Frontal cortex (tissue), 4 donors: ENCODE measurements at places on chromosomes 6 and 20. TPM values are rescaled to one million over a fixed set of nuclear protein-coding genes. Genes with fewer than 3 reads are reported as not detected.

The GPLD1 gene
- 10.6 TPM for total RNA-seq

The RAMACL gene
- total RNA-seq, result 0.82 TPM

The LAMP5 gene
- total RNA-seq, result 12.6 TPM

The PPP1R14C gene
- total RNA-seq, result 59.1 TPM

The CLPSL2 gene
- not detected for total RNA-seq
